NCI-H774 (cell line): ENCODE measurements at places on chromosomes 4 and X.

DNA sequence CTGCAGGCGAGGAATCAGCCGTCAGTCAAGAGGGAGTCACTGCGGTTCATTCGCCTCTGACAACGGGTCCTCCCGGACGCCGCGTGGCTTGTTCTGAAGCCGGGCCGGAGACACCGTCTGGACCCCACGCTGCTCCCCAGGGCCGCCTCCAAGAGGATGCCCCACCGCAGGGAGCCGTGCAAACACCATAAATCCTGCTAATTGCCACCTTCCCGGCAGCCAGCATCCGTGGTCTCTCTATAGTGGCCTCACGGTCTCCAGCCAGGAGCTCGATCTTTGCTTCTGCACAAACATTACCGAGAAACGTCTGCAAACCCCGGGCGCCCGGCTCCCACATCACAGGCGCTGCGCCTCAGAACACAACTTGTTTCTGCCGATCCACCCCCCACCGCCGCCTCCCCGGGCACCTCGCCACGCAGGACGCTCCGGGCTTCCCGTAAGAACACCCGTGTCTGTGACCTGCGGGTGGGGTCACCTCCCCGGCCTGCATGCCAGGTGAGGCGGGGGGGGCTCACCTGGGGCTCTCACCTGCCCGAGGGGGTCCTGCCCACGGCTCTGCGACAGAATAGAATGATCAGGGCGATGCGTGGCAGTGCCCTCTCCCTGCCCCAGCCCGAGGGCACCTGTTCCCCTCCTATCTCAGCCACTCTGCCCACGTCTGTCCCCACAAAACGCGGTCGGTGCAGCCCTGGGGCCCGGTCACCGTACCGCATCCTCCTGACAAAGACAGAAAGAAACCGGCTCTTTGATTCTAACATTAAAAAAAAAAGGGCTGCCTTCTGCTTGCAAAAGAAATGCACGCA is 32.4 kb upstream of the PPP2R3B start:
- peak; percentile 25 for DNase-seq

GRCh38 chr4:5933116-5933515 is 40.2 kb upstream of the CRMP1 start:
- DNase-seq: peak; percentile 40

GRCh38 chrX:119235051-119235511 is 1.0 kb upstream of the PGRMC1 start:
- DNase-seq: no peak

GRCh38 chr4:30867427-30867826 is 147.3 kb downstream of the PCDH7 start:
- no peak for DNase-seq

- no peak for DNase-seq
Measured at GRCh38 chrX:44085209-44085608, 112.0 kb upstream of the NDP start.

DNA sequence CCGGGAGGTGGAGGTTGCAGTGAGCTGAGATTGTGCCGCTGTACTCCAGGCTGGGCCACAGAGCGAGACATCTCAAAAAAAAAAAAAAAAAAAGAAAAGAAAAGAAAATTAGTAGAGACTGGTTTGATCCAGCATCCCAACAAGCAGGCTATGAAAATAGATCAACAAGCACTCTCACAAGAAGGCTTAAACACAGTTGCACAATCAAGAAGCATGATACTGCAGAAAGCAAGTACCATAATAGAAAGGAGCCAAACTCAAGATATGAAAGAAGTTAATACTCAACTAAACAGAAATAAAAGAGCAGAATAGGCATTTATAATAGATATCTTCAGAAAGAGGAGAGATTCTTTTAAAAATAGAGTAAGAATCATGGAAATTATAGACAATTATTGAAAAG is 10.6 kb downstream of the TLR6 start:
- no peak for DNase-seq

GRCh38 chr4:165953181-165953580 is 80.1 kb downstream of the TLL1 start:
- DNase-seq: no peak

DNA sequence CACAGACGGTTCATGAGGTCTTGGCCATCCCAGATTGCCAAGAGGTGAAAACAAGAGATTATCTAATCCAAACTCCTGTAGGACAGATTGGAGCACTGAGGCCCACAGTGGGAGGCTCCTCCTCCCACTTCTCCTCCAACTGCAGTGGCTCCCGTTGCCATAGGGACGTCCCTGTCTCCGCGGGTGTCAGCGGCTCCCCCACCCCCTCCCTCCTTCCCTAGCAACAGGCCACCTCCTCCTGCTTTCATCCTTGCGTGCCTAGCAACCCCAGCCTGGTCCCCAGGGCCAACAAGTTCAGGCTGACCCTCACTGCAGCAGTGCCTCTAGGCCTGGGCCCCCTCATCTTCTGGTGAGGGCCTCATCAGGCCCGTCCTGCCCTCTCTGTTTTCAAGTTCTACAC is 6.8 kb upstream of the IQSEC2 start:
- DNase-seq: no peak

DNA sequence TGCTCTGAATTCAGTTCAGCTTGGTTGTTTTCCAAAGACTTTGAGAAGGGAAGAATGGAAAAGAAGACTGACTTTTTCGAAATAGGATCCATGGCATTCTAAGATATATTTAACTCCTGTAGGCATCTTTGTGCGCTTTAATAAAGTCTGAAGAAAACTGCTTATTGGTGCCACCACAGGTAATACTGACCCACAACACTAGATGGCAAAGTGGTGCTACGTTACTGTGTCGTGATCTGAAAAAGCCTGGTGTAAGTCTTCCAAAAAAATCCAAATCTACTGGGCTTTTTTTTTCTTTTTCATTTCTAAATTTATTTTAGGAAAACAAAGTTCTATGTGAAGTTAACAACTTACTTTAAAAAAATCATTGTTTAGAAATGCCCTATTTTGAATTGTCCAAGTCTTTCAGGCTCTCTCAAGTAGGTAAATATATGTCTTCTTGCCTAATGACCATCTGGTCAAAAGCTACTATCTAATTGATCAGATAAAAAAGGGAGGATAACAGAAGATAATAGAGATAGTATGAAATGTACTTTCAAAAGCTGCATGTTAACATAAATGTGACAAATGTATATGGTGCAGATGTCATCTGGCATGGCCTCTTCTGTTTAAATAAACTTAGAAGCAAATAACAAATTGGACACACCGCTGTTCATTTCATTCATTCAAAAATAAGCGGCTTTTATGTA is 47.0 kb upstream of the MID1IP1 start:
- no peak for DNase-seq

DNA sequence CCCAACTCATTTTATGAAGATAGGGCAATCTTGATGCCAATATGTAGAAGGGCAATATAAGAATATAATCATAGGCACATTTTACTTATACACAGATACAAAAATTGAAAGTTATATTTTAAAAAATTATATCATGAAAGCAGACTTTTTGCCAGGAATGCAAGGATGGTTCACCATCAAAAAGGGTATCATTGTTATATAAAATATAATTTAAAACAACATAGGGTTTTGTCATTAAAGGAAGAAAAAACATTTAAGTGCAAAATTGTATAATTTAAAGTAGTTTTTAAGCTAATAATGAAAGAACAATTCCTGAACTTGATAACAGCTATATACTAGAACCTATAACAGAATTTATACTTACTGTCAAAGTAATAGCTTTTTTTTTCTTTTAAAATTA is 15.9 kb downstream of the AREG start:
- DNase-seq: no peak

GRCh38 chr4:105306158-105306781 is 159.6 kb downstream of the TET2 start:
- DNase-seq: no peak

GRCh38 chrX:57137501-57137900 is 304 bp upstream of the SPIN2A start:
- DNase-seq: no peak

- no peak for DNase-seq
Measured at GRCh38 chrX:103535206-103535605, 15.9 kb upstream of the RAB40A start.
